Right ventricle myocardium superior (tissue), 1 donor: ENCODE measurements at places on chromosomes 5 and 9. TPM values are rescaled to one million over a fixed set of nuclear protein-coding genes. Genes with fewer than 3 reads are reported as not detected.

GRCh38 chr5:80389580-80389979 is 18.3 kb upstream of the ZFYVE16 start:
- peak; percentile 53 for DNase-seq

GRCh38 chr9:122991370-122991830 is 42.1 kb upstream of the GPR21 start:
- no peak for DNase-seq

DNA sequence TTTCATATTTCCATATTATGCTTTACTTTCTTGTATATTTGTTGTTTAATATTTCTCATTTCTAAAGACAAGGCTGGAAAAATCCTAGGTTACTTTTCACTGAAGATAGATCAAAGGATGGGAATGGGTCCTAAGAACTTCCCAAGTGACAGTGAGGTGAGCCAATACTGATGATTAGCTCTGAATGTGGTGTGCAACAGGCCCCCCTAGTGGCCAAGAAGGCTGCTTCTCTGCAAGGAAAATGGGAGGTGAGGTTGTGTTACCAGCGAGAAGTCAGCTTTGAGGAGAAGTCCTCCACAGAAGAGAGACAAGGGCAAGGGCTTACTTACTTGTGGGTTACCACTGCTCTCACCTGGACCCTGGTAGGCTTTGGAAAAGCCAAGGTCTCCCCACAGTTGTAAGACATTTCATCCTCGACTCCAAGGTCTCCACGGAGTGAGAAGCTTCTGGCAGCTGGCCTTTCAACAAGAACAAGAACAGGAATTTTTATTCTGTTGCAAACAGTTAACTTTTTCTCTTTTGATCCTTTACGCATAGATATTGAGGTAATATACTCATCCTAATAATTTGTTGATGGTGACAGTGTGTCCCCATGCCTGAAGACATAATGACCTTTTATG is 69.9 kb downstream of the MAMDC2 start:
- peak; percentile 70 for DNase-seq

The SPINK7 gene
- not detected for total RNA-seq

The WNT8A gene
- not detected for total RNA-seq
